T-helper 17 cell (primary cell): ENCODE measurements at places on chromosomes 2 and 18. TPM values are rescaled to one million over a fixed set of nuclear protein-coding genes. Genes with fewer than 3 reads are reported as not detected.

Gene RAMP1
- total RNA-seq, result not detected

Gene MEP1B
- total RNA-seq, result 0.29 TPM

- DNase-seq, result no peak
These were observed 109.9 kb upstream of the CTDP1 start for GRCh38 chr18:79569720-79570119.

- peak; percentile 69 for DNase-seq
These were observed at the start of gene KIF3C for GRCh38 chr2:25982273-25982967. KIF3C (minus strand) TSS chr2:25982497; CDS start chr2:25981917, 580 bp downstream.

DNA sequence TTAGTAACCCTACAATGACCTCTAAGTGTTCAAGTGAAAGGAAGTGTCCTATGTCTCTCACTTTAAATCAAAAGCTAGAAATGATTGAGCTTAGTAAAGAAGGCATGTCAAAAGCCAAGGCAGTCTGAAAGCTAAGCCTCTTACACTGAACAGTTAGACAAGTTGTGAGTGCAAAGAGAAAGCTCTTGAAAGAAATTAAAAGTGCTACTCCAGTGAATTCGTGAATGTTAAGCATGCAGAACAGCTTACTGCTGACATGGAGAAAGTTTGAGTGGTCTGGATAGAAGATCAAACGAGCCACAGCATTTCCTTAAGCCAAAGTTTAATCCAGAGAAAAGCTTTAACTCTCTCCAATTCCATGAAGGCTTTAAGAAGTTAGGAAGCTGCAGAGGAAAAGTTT is 373.7 kb downstream of the NR4A2 start:
- no peak for DNase-seq

DNA sequence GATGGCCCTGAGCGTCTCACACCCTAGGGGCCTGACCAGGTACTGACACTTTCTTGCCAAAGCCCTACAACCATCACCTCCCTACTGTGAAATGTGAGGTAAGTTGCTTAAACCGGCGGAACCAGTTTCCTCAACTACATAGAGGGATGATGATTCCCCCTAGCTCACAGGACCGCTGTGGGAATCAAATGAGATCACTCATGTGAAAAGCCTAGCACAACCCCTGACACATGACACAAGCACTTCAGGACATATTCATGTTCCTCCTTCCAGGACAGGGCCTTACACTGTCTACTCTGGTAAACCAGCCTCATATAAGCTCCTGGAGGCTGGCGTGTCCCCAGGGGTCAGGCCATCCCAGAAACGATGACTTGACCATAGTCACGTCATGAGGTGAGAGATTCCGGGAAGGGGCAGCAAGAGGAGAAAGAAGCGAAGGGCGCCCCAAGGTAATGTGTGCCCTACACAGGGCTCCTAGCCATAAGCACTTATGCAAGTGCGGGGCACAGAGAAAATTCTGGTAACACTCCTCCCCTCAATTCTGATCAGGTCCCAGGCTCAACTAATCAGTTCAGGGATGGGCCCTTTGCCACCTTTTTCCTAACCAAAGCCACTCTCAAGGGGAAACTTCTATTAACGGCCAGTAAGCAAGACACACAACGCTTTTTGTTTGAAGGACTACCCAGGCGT is 49.5 kb downstream of the C2orf42 start:
- no peak for DNase-seq

- no peak for DNase-seq
These were observed 10.8 kb downstream of the BUB1 start for GRCh38 chr2:110667071-110667470.

DNA sequence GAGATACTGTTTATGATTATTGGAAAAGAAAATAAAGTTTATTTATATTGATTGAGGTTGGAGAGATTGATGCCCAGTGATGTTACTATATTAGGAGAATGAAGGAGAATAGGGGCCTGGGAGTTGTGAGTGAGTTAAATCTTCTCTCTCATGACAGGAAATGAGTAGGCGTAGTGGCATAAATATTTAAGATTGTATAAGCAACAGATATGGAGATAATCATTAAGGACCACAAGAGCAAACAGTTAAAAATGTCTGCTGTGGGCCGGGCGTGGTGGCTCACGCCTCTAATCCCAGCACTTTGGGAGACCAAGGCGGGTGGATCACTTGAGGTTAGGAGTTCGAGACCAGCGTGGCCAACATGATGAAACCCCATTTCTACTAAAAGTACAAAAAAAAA is 62.7 kb downstream of the PTRHD1 start:
- DNase-seq, result no peak

- no peak for DNase-seq
These were observed 115.1 kb downstream of the CMPK2 start for GRCh38 chr2:6750411-6751158.

DNA sequence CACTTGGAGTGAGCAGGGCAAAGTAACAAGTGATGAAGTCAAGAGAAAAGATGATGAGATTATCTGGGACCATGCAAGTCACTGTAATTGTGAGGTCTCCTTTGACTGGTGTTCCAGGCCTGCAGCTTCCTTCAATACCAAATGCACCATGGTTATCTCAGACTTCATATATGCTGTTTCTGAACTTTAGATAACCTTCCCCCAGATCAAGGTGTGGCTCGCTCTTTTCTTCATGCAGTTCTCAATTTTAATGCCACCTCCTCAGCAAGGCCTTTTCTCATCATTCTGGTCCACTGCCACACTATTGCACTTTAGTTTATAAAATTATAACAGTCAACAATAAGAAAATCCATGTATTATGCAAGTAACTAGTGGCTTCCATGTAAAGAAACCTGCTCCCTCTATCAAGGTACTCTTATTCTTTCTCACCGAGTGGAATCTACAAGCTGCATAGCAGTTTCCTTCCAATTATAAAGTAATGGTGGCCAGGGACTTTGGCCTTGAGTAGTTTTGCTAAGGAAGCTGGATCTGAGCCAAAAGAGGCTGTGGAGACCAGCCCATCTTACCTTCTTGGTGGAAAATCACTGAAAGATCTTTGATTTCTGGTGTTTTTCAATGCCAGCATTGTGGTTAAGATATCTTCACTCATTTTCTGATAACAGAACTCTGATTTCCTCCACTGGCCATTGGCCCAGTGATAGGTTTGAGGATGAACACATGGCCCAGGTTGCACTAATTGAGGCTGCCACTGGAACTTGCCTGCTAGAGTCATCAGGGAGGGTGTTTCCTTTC is 113.6 kb downstream of the KCNE4 start:
- DNase-seq, result no peak

GRCh38 chr2:169362118-169362893 is at the start of gene LRP2:
LRP2 (minus strand) TSS chr2:169362534; CDS start chr2:169362399, 135 bp downstream.
- peak; percentile 15 for DNase-seq

GRCh38 chr18:52152036-52152435 is 188.0 kb upstream of the DCC start:
- no peak for DNase-seq

DNA sequence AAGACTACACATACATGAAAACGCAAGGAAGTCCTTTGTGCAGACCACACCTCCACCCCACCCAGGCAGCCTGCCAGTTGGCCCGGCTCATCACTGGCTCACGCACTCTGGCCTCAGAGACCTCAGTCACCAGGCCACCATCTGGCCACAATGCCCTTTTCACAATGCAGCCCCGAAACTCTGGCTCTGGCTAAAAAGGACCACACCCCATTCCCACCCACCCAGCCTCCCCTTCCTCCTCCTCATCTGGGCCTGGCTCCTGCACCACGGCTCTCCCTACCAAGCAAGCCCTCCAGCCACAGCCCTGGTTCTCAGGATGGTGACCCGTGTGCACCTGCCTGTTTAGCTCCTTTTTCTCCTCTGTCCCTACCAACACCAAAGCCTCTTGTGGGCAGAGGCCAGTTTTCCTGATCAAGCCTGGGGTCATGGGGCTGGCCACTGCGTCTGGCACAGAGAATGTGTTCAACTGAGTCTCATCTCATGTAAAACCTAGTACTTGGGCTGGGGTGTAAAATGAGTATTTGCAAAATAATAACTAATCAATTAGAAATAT is 7.4 kb downstream of the HDAC4 start:
- no peak for DNase-seq
